Fibroblast of mammary gland (primary cell): ENCODE measurements at places on chromosomes 16 and 17.

DNA sequence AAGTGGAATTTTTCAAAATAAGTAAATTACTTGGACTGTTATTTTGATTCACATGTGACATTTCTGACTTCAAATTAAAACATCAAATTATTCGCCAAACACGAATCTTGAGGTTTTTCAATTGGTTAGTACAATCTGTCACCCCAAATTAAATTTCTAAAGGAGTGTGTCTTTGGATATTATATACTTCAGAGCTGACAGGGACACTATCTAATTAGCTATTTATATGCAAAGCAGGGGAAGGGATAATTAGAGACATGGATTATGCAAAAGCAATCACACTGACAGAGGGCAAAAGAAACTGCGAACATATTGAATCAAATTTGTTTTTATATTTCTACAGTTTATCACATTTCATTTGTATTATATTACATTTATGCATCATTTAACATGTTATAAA, 433.0 kb downstream of the KIF2B start:
- no peak for DNase-seq

DNA sequence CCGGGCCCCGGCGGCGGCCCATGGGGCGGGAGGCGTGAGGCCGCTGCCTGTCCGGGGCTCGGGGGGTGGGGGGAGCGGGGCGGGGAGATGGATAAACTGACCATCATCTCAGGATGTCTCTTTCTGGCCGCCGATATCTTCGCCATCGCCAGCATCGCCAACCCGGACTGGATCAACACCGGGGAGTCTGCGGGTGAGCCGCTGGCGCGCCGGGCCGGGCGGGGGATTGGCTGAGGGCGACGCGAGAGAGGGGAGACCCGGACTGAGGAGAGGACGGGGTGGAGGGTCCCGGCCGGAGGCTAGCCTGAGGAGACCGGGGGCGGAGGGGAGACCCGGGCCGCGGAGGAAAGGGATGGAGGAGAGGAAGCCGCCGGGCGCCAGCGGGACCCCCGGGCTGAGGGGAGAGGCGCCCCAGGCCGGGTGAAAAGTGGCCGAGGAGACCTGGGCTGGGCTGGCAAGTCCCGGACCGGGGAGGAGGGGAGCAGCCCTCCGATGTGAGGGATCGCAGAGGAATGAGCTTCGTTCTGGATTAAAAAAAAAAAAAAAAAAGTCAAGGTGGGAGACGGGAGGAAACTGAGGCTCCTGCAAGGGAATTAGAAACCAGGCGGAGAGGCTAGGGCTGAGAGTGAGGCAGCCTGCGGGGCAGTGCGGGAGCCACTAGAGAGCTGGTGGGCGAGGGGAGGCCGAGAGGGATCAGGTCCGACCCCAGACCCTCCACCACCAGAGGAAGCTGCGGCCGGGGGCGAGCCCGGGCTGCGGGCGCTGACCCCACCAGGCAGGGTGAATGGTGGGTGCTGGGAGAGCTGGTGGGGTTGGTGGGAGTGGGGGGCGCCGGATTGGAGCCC, 526 bp downstream of the MOSMO start:
- DNase-seq, result no peak

DNA sequence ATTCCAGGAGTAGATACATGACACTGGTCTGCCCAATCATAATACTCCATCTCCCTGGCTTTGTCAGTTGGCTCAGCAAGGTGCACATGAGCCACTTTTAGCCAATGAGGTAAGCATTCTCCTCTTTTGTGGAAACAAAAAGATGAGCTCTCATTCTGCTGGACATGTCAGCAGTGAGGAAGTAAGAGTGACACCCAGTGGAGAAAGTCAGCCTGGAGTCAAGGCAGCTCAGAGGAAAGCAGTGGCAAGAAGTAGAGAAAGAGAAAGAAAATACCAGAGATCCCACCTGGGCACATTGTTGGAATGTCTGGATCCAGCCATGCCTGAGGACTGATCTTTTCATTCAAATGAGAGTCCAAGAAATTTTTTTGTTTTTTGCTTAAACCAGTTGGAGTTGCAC, 496.9 kb upstream of the C16orf82 start:
- no peak for DNase-seq

- DNase-seq, result no peak
Measured at GRCh38 chr17:4386406-4386805, 19.9 kb upstream of the UBE2G1 start.

GRCh38 chr16:21565861-21566669, 33.3 kb upstream of the METTL9 start:
- DNase-seq, result no peak

DNA sequence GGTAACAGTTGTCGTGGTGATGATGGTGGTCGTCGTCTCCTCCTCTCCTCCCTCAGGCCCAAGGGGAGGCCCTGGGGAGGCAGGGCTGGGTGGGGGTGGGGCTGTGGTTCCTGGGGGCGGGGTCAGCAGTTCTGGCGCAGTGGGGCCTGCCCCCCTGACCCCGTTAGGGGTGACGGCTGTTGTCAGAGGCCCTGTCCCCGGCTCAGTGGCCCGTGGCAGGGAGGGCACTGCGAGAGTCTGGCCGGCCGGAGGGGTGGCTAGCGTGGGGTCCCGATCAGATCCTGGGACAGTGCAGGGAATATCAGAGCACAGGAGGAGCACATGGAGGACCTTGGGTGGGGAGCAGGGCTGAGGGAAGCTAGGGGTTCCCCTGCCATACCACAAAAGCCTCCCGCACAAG, 2.5 kb downstream of the SEZ6L2 start:
- no peak for DNase-seq

DNA sequence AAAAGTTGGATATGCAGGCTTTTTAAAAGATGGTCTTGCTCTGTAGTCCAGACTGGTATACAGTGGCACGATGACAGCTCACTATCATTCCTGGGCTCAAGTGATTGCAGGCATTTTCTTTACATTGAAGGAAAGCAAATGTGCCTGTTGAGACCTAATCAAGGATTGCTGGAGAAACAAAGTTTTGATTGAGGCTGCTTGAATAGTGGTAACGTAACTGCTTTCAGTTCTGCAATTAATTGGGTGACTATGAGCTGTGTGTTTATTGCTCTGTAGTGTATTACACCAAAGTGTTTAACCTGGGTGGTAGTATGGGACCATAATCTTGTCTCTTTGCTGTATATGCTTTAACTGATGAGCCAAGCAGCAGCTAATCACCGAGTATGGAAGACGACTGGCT, 2.3 kb downstream of the UBB start:
- no peak for DNase-seq

DNA sequence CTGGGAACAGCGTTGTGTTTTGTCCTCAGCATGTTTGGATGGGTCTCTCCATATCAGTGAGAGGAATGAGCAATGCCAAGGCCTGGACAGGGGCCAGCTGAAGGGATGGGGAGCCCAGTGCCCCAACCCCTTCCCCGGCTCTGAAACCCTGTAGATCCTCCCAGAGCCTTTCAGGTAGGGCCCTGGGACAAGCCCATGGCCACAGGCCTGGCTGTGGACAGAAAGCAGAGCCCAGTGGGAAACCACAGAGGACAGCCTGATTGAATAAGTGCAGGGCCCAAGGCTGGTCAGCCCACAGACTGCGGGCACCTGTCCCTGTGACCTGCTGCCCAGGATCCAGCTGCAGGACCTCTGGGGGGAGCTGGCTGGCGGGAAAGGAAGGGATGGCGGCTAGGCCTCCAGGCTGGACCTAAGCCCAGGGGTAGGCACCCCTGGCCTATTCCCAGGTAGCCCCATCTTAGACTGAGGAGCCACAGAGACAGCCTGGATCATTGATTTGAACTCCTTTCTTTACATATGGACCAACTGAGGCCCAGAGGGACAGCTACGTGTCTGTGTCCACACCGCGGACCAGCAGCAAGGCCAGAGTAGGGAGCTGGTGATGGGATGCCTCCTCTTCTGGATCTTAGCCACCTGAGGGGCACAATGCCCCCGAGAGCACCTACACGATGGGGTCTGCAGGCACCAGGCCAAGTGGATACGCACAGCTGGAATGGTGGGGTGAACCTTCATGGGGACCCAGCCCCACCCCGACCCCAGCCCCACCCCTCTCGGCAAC, 1.3 kb downstream of the CCDC102A start:
- no peak for DNase-seq

- no peak for DNase-seq
Measured at GRCh38 chr17:56545106-56545505, 48.4 kb upstream of the NOG start.

DNA sequence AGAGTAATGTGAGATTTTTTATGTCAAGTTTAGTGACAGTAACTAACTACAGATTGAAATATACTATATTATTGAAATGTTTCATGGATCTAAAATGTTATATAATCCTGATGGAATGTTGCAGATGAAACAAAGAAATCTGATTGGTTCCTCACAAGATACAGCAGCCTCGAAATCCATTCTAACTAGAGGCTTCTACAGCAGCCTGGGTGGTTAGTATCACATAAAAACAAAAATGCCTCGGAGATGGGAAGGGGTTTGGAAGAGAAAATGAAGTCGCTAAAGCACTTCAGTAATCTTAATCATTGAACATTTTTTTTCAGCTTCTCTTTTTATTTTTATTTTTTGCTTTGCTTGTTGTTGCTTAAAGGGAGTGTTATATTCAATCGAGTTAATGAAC, 75.2 kb downstream of the TANC2 start:
- no peak for DNase-seq

DNA sequence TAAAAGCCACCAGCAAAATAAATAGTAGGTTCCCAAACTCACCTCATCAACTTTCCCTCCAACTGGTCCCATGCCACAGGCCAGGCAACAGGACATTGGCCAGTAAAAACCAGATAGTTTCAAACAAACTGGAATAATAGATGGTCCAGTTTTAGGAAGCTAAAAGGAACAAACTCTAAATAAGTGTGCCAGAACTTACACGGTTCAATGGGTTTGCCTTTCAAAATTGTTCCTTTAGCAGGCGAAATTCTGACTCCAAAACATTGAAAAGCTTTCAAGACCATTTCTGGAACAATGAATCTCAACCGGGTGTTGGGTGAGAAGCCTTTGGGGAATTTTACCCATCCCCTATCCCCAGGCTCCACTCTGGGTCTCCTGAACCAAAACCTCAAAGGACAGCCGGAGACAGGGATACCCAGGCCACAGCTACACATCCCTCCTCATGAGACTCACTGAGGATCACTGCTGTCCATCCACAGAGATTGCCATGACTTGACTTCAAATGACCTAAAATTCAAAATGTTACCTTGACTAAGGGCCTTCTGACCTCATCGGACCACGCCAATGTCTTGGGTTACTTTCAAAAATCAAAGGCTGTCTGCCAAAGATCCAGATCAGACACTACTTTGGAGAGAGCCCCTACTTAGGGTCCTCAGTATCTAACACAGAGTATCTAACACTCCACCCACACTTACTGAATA, 13.0 kb downstream of the AXIN2 start:
- DNase-seq, result no peak

DNA sequence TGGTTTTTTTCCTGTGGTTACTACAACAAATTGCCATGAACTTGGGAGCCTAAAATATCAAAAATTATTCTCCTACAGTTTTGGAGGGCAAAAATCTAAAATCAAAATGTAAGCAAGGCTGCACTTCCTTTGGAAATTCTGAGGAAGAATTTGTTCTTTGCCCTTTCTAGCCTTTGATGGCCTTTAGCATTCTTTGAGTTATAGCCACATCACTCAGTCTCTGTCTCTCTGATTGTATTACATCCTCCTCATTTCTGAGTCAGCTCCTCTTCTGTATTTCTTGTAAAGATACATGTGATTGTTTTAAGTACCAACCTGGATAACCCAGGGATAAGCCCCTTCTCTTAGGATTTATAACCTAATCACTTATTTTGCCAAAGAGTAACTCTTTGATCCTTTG, 282.0 kb downstream of the BCAS3 start:
- peak; percentile 42 for DNase-seq

DNA sequence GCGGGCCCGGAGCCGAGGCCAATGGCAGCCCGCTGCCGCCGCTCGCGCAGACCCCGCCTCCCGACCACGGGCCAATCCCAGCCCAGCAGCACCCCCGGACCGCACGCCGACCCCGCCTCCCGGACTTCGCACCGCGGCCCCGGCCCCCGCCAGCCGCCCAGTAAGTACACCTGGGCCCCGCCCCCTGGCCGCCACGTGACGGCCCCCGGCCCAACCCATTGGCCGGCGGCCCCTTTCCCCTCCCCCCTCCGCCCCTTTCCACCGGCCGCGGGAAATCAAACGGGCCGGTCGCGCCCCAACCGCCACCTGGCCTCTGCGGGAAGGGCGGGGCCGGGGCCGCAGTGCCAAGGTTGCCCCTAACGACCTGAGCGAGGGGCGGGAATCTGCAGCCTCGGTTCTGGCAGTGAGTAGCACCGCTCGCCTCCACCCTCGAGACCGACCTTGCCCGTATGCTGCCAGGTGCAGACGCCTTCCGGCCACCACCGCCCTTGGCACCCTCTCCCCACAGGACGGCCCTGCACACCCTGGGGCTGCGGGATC, at the start of gene YBX2:
Gene YBX2, minus strand, starts transcription at position 26 of the 540 bp plus-strand sequence. CDS start 139 bp downstream, outside the sequence.
- DNase-seq, result no peak

- peak; percentile 91 for DNase-seq
Measured at GRCh38 chr17:59845595-59846393, 46.9 kb downstream of the TUBD1 start.

DNA sequence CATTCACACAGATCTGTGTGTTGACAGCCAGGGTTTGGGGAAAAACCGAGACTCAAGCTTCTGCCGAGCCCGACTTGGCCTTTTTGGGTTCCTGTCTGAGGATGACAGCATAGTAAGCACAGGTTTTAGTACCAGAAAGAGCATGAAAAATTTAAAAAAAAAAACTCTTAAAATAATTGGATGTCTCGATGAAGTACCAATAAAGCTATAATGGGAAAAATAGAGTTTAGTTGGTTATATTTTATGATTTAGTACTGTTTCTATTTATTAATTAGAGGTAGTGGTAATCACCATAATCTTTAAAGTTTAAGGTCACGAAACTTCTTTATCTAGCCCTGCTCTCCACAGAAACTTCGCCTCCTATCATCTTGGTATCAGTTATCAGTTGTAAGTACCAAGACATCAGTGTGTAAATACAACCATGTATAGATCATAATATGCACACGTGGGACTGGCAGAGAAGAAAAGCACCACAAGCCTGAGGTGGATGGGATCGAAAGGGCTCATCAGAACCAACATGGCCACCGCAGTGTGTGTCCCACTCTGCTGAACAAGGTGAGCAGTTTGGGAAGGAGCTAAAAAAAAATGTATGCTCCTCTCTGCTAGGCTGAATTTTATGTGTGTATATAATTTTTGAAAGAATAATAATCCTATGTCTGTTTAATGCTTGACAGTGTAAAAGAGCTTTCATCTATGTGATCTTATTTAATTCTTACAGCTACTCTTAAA, 14.4 kb upstream of the EEF2K start:
- peak; percentile 52 for DNase-seq

DNA sequence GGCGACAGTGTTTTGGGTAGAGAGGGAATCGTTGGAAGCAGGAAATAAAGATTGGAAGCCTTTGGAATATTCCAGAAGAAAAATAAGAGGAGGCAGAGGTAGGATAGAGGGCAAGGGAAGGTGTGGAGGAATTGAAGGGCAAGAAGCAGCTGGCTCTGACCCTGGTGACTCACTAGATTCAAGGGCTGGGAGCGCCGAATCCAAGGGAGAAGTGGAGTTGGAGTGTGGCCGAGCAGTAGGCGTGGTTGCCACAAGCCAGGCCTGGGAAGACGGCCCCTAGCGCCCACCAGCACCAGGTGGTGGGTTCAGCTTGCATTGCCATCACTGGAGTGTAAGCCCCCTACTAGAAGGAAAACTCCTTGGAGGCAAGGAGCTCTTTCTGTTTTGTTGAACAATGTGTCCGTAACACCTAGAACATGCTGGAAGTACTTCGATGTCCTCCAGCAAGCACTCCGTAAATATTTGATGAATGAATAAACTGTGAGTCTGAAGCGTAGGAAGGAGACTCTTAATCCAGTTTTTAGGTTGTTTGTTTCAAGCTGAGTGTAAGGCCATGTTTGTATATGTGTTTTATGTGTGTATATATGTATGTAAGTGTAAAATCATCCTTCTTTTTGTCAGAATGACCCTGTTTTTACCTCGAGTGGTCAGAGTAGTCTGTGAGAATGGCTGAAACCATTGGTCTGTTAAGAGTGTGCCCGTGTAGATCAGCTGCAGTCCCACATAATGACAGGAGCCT, 139.5 kb downstream of the CMIP start:
- DNase-seq, result peak; percentile 61
